ENCODE measurements at places on chromosomes 12 and 14.

DNA sequence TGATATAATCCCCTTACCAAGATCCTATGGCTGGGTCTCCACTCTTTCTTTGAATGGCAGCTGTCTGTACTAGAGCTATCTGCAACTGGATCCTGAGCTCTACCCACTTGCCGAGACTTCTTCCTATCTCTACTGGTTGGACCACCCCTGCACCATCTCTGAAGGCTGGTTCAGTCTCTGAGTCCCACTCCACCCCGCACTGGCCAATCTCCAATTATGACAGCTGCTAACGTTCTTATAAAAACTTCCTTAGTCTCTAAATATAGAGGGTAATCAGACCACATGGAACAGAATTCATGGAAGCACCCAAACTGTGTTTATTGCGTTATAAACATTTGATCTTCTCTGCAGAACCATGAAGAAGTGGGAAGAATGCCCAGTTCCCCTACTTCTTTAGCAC is 186.6 kb upstream of the EEA1 start:
- DNase-seq, result no peak

- DNase-seq, result no peak
These were observed 310.3 kb downstream of the C12orf75 start for GRCh38 chr12:105640761-105641160.

DNA sequence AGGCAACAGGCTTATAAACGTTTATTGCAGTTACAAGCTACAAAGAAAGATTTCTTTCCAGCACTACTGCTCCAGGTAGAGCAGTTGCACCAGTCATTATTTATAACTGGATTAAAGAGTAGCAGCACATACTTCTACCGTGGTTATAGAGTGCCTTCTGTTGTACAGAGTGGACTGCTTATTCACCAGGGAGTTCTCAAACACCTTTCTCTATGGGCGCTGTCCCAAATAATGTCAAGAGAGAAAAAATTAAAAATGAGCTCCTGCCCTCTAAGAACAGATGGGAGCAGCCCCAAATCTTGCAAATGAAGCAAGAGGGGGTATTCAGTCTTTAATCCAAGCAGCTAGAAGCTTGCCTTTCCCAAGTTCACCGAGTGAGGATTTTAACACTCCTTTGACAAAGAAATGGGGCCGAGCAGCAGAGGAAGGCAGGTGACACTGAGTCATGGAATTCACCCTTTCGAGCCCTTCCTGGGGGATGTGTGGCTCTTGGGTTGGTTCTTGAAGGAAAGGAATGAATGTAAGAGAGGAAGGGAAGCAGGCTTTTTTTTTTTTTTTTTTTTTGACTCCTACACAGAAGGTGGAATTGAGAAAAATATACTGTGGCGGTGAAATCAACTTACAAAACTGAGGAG is 181.2 kb downstream of the PRKCH start:
- no peak for DNase-seq

DNA sequence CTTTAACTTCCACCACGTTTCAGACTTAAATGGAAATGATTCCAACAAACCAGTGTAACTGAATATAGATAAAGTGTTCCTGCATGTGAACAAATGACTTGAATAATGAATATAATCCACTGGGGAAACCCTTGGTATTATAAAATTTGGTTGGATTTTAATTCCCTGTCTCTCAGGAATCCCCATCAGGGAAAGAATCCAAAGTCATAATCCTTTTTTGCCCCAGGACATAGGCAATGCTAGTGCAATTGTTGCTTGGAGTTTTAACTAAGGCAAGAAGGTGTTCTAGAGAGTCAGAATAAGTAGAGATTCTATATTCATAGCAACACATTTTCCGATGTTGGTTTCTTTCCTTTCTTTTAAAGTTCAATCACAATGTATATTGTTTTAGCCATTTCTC is 1169.4 kb downstream of the GALC start:
- no peak for DNase-seq

- DNase-seq, result no peak
These were observed 93.4 kb downstream of the DIO2 start for GRCh38 chr14:80117876-80118275.

GRCh38 chr14:93510056-93510455 is 79.3 kb downstream of the UNC79 start:
- DNase-seq, result no peak

DNA sequence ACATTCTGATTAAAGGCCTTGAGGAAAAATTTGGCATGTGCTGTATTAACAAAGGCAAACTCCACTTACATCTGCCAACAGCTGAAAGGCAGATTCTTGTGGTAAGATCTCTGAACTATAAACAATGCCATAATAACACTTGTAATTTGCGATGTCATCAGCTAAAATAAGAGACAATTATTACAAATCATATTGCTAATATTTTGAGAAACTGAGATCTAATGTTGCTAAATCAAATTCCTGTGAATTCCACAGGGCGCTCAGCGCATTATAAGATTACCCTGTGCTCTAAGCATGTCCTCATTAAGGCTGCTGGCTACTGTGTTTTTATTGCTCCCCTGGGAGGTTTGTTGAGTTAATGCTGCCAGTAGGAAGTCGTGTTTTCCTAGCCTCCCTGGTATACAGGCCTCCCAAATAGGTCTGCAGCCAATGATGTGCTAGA is 244.8 kb downstream of the DACT1 start:
- DNase-seq, result no peak

DNA sequence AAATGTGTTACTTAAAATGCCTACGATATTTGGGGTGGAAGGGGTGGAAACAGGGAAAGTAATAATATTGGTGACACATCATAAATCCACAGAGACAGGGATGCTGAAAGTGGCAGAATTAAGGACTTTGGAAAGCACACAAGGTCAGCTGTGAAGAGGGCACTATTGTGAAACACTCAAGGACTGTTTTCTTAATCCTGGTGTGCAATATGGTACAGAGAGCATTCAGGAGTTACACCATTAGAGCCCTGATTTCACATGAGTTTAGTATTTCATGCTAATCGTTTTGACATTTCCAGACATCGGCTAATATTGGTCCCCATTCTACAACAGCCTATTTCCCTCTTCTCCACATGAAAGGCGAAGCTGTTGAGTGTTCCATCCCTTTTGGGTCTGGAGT is 219.2 kb downstream of the MSRB3 start:
- DNase-seq, result no peak

DNA sequence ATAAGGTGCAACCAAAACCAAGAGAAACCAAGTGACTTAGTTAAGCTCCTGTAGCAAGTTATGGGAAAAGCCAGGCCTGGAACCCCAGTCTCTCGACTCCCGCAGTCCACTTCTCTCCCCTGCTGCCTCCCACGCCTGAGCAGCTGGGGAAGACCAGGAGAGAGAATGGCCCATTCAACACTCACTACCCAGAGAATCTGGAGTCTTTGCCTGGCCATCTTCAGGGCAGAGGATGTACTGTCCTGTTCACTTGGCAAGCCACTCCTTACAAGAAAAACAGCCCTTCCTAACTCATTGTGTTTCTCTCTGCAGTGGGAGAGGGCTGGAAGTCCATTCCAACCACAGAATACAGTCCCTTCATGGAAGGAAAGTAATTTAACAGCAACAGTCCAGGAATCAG is 1.8 kb downstream of the PITPNM2 start:
- no peak for DNase-seq

DNA sequence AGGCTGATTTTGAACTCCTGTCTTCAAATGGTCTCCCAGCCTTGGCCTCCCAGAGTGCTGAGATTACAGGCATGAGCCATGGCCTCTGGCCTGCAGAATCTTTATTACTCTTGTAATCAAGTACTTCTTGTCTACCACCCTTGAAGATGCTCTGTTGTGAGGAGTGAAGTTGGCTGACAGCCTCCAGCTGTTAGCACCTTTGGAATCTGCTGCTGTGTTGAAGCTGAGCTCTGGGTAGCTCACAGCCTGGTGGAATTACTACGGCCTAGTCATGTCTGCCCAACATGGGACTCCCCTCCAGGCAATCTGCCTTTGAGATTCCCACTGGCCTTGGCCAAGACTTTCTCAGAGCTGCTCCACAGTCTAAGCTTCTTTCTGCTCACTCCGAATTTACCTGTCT is 5.8 kb upstream of the C12orf75 start:
- no peak for DNase-seq

DNA sequence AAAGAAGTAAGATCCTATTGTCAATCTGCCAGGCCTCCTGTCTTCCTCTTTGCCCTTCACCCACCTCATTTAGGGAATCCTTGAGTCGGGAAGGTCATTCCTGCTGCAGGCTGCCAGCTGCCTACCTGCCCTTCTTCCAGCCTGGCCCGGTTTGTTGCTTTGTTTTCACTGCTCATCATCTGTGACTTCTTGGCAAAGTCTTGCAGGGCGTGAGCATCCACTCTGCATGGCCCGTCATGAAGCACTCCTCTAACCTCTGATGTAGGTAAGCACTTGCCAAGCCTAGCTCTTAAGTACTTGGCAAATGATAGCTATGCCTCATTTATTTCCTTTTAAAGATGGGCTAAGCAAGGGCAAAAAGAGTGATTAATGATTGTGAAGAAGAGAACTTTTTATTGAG is 192.8 kb downstream of the NRXN3 start:
- DNase-seq, result peak; percentile 24

GRCh38 chr14:100438271-100438670 is 115.1 kb downstream of the SLC25A47 start:
- no peak for DNase-seq

DNA sequence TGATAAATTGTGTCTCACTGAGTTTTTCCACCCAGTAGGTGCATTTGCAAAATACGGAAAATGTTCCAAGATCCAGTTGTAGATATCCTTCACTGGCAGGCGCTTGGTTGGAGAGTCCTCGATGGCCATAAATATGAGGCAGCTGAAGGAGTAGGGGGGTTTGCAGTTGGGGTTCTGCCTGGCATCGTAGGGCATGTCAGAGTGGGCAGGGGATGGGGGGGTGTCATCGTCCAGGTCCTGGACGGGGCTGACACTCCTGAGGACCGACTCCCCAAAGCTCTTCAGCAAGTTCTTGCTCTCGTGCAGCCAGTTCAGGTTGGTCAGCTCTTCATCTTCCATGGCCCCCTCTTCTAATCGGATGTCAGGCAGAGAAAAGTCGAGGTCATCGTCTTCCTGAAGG is 5.1 kb downstream of the FOXN3 start:
- DNase-seq, result no peak

GRCh38 chr12:97452230-97452629 is 10.4 kb upstream of the RMST start:
- DNase-seq, result no peak

DNA sequence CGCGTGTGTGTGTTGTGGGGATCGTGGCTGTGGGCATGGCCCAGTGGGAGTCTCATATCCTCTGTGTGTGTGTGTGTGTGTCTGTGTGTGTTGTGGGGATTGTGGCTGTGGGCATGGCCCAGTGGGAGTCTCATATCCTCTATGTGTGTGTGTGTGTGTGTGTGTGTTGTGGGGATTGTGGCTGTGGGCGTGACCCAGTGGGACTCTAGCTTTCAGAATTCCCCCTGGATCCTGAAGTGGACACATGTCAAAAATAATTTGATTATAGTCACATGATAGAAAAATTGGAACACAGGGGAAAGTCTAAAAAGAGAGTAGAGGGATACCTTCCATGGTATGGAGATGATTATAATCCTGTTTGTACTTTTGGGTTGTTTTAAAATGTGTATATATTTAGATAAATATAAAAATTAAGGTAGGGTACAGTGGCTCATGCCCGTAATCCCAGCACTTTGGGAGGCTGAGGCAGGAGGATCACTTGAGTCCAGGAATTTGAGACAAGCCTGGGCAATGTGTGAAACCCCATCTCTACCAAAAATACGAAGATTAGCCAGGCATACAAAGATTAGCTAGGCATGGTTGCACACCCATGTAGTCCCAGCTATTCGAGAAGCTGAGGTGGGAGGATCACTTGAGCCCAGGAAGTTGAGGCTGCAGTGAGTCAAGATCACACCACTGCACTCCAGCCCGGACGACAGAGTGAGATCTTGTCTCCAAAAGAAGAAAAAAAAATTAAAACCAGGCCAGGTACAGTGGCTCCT is 11.0 kb downstream of the PAPLN start:
- DNase-seq, result no peak

GRCh38 chr12:48969833-48970701 is 1.5 kb downstream of the WNT10B start:
- DNase-seq, result no peak
